Fibroblast of villous mesenchyme (primary cell): ENCODE measurements at places on chromosomes 2 and 18. TPM values are rescaled to one million over a fixed set of nuclear protein-coding genes. Genes with fewer than 3 reads are reported as not detected.

Gene GAREM2
- total RNA-seq = 0.97 and 2.2 TPM in 2 replicates

Gene C2orf78
- not detected in 2 replicates for total RNA-seq

Gene IL36G
- total RNA-seq = not detected in 2 replicates

Gene PPIG
- 21.6 and 35.8 TPM in 2 replicates for total RNA-seq

Gene SEH1L
- total RNA-seq = 50.3 and 56.6 TPM in 2 replicates

Gene GCG
- total RNA-seq = not detected in 2 replicates

Gene ERFE
- 0.86 and 2.9 TPM in 2 replicates for total RNA-seq

Gene MYOM1
- total RNA-seq = 0.32 and 0.86 TPM in 2 replicates

- no peak for DNase-seq
Measured at GRCh38 chr2:30713698-30714097, 93.5 kb downstream of the CAPN13 start.

- DNase-seq = peak; percentile 57
Measured at GRCh38 chr2:111905990-111906735, 7.8 kb downstream of the MERTK start.

GRCh38 chr2:73106791-73107190 is 6.0 kb downstream of the RAB11FIP5 start:
- no peak for DNase-seq

DNA sequence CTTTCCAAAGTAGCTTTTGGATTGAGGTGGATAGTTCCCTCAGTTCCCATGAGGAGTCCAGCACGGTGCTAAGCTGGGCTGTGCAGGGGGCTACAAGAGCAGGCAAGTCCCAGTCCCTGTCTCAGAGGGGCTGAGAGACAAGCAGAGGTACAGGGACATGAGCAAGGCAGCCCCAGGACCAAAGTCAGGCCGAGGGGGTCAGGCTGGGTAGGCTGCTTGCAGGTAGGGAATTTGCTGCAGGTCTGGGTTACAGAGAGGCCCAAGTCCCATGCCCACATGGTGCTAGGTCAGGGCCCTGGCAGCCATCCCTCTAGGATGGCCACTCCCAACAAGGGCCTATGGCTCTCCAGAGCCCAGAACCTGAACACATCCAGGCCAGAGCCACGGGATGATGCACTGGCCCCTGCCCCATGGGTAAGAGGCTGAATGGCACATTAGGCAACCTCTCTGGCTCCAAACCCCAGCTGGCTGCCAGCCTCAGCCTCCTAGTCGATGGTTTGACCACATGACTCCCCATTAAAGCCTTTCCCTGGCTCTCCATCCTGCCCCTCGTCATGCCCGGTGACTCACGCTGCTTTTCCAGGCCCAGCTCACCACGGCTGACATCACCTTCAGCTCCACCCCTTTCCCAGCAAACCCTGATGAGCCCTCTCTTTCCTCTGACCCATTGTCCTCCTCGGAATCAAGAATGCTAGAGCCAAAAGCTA is 83.7 kb downstream of the SDC1 start:
- peak; percentile 97 for DNase-seq

GRCh38 chr2:61632276-61633169 is 94.4 kb upstream of the XPO1 start:
- no peak for DNase-seq

DNA sequence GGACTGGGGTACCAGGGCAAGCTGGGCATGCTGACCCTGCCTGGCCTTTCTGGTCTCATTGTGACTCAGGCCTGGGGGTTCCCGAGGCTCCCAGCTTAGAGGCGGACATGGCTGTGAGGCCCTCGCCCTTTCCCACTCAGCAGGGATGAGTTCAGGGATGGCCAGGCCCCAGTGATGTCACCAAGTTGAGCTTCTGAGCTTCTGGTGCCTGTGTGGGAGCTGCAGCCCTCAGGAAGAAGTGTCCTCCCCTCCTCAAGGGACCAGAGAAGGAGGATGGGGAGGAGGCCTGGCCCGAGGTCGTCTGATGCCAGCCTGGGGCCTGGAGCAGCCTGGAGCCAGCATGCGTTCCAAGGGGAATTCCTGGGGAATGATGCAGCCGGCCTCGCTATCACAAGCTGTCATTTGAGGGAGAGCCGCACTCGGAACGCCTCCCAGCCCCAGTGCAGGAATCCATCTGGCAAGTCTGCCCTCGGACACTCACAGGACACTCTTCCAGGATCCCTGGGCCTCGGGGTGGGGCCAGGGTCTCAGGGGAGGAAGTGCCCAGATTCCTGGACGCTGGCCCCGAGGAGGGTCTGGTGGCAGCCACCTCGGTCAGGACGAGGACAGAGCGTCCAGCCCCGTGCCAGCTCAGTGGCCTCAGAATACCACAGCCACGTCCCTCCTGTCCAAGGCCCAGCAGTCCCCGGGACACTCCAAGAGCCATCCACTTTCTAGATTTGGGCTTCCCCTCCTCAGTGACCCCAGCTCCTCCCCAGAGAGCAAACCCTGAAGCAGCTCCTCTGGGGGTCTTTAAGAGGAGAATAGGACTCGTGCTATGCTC is 61.2 kb upstream of the GPC1 start:
- peak; percentile 87 for DNase-seq

- no peak for DNase-seq
Measured at GRCh38 chr18:10349561-10349960, 104.9 kb upstream of the APCDD1 start.

- no peak for DNase-seq
Measured at GRCh38 chr2:65668744-65669143, 236.3 kb upstream of the SPRED2 start.

DNA sequence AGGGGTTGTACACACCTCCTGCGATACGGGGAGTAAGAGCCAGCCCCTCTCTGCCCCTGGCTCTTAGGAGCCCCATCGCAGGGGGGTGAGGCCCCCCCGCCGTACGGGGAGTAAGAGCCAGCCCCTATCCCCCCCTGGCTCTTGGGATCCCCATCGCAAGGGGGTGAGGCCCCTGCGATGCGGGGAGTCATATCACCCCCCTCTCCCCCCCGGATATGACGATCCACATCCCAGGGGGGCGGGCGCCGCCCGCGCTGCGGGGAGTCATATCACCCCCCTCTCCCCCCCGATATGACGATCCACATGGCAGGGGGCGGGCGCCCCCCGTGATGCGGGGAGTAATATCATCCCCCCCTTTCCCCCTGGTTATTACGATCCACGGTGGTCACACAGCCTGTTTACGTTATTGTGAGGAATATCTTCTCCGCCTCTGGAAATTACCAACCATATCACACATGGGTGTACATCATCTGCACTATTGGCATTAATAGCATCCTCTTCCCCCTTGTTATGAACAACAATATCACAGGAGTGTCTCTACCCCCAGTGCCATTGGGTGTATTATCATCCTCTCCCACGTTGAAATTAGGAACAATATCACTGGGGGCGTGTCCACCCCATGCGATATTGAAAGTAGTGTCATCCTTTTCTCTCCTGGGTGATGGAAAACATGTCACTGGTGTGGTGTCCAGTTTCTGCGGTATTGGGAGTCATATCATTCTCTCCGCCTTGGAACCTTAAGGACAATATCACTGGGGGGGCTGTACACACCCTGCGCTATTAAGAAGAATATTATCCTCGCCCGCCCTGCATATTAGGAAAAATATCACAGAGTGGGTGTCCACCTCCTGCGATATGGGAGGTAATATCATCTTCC is 24.7 kb upstream of the NAGK start:
- DNase-seq = no peak

GRCh38 chr2:3648652-3649177 is 9.3 kb upstream of the ALLC start:
- DNase-seq = no peak

DNA sequence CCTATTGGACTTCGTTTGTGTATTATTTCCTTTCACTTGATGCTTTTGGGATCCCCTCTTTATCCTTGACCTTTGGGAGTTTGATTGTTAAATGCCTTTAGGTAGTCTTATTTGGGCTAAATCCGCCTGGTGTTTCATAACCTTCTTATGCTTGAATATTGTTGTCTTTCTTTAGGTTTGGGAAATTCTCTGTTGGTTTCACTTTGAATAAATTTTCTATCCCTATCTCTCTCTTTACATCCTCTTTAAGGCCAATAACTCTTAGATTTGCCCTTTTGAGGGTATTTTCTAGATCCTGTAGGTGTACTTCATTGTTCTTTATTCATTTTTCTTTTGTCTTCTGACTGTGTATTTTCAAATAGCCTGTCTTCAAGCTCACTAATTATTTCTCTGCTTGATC is 354.7 kb downstream of the PARD3B start:
- DNase-seq = no peak

DNA sequence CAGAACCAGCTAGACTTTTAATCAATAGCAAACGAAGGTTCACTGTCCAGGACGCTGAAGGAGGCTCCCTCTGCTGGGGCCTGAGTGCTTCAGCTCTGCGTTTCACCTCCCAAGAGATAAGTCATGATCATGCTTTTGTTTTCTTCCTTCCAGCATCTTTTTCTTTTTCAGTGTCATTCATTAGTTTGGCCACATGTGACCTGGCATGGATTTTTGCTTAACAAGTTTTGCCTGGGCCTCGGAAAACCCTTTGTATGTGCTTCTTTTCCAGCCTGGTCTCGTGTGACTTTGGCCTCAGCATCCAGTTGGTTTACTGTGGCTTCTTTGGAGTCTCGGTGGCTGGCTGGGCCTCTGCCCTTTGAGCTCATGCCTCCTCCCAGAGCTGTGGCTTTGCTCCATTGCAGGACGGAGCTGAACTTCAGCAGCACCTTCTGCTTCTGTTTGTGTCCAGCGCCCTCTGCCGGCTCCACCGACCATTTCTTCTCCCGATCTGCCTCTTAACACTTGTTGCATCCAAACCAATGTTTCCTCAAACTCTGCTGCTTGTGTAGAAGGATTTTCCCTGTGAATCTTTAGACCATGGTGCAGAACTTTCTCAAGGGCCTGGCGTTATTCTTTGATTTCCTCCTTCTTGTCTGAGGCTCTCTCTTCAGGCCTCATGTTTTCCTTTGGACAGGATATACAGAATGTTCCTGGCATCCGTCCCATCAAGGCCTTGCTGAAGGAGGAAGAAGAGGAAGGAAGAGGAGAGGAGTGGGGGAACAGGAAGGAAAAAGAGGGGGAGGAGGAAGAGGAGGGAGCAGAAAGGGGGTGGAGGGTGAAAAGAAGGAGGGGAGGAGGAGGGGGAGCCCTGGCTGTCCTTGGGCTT is 23.6 kb upstream of the HES6 start:
- peak; percentile 95 for DNase-seq

GRCh38 chr18:47100212-47100831 is 50.0 kb downstream of the HDHD2 start:
- peak; percentile 44 for DNase-seq

DNA sequence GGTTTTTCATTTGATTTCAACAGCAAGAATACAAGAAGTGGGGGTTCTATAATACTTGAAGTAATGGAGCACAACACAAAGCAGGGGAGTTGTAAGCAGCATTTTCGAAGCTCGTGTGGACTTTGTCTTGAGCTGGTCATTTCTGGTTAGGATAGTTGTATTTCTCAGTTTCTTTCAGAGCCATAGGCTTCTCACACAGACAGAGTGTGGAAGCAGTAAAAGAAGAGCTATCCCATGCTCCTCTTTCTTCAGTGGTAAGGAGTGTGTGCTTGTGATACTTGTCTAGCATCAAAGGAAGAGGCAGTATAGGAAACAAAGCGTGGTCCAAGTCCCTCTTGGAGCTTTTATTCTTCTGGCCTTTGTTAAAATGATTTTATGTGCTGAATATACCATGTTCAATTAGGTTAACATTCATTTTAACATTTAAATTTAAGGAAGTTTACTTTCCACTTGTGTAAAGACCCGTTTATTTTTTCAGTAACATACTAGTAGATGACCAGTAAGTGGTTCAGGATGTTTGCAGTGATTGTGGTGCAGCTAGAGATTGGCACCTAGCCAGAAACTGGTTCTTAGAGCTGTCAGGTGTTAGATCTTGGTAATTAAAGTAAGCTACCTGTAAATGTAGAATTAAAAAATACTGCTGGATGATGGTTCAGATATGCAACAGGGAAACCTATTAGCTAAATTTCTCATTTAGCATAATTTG is 14.6 kb downstream of the CCNYL1 start:
- no peak for DNase-seq

DNA sequence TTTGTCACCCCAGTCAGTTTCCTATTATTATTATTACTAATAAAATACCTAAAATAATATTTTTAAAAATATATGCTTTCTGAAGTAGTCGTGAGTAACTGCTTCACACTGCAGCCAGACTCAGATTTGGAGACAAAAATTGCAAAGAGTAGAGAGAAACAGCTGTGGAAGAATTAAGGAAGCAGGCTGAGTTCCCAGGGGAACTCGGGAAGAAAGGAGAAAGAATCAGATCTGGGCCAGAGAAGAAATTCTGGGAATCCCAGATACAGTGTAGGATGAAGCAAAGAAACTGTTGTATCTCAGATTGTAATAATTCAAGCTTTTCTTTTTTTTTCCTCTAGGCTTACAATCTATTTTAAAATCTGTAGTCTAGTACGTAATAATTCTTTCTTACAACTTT is 182.3 kb downstream of the FTCDNL1 start:
- no peak for DNase-seq

DNA sequence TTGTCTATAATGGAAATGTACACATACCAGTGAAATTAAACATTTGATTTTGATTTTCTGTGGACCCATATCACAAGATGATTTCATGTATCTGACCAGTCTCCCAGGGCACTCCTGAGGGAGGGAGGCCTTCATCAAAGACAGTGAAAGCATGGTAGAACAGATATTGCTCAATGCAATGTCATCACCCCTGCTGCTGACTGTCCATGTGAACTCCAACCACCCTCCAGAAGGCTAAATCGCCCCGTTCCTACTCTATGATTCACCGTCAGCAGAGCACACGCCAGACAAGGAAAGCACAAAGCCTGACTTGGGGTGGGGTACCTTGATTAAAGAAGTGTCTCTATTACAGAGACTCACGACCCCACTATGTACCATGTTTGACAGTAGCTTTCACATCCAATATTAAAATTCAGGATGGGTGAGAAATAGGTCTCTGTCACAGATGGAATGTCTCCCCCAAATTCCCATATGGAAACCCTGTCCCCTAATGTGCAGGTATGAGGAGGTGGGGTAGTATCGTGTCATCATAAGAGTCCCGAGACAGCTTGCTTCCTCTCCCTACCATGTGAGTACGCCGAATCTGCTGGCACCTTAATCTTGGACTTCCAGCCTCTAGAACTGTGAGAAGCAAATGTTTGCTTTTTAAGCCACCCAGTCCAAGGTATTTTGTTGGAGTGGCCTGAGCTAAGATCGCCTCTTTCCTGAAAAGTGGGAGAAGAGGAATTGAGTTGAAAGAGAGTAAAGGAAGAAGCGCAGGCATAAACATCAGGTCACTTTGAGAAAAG is 42.4 kb downstream of the CYB5A start:
- DNase-seq = peak; percentile 99

DNA sequence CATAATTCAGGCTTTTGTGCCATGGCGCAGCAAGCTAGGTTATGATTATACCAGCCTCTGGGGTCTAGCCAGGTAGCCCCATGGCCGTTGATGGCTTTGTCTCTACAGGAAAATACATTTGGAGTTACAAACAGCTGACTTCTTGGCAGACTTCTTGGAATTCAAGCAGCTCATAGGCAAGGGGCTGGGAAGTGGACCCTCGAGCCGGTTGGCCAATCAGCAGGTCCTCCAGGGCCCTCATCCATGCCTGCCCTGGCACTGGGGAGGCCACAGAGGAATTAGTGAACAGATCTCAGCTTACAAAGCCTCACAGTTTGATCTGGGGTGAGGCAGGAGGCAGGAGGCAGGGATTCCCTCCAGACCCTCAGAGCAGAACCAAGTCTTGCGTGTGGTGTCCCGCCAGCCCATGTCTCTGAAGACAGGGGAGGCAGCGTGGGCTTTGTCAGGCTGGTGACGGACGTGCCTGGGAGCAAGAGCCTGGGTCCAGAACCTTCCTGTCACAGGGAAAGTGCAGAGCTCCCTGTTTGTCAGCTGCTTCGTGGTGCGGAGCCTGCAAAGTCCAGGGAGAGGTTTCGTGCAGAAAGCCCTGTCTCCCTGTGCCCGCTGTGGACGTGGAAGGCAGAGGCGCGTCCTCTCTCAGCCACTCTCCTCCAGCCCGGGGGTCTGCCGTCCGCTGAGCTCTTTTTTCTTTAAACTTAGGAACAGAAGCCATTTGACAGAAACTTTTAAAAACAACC is 131.7 kb downstream of the KLHL29 start:
- DNase-seq = no peak
